Stimulated activated CD4-positive, alpha-beta T cell treated with anti-CD3 and anti-CD28 coated beads, Interleukin-15, amount 100 ng/mL, for 48 hours (primary cell): ENCODE measurements at places on chromosomes 5 and 9.

GRCh38 chr5:157624144-157624543 is 28.1 kb downstream of the SOX30 start:
- DNase-seq, result no peak

DNA sequence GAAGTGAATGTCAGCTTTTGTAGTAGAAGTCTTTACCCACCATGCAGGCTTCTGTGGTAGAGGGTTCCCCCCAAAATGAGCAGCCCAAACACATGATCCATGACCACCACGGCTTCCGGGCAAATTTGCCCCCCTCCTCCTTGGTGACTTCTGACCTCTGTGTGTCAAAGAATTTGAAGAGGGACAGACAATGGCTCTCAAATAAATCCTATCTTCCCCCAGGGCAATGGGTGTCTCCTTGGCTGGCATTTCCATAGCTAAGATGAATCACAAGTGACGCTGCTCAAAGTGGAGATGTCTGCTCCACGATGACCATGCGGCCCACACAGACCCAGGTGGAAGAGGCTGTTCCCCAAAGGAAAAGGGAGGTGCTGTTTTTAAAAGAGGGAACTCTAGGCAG is 30.2 kb upstream of the BOD1 start:
- no peak for DNase-seq

GRCh38 chr5:114727358-114727757 is 365.5 kb downstream of the KCNN2 start:
- DNase-seq, result no peak

- DNase-seq, result no peak
These were observed 29.4 kb downstream of the ATPSCKMT start for GRCh38 chr5:10220248-10220647.

GRCh38 chr9:95727947-95728520 is 147.5 kb upstream of the ERCC6L2 start:
- no peak for DNase-seq

- DNase-seq, result no peak
These were observed 187.3 kb downstream of the DIRAS2 start for GRCh38 chr9:90455316-90455715.

DNA sequence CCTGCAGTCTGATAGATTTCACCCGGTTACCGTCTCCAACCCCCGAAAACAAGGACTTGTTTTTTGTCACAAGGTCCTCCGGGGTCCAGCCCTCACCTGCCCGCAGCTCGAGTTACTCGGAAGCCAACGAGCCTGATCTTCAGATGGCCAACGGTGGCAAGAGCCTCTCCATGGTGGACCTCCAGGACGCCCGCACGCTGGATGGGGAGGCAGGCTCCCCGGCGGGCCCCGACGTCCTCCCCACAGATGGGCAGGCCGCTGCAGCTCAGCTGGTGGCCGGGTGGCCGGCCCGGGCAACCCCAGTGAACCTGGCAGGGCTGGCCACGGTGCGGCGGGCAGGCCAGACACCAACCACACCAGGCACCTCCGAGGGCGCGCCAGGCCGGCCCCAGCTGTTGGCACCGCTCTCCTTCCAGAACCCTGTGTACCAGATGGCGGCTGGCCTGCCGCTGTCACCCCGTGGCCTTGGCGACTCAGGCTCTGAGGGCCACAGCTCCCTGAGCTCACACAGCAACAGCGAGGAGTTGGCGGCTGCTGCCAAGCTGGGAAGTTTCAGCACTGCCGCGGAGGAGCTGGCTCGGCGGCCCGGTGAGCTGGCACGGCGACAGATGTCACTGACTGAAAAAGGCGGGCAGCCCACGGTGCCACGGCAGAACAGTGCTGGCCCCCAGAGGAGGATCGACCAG is 121.3 kb downstream of the DAB2IP start:
- no peak for DNase-seq

GRCh38 chr9:98851730-98852459 is 44.4 kb downstream of the GALNT12 start:
- DNase-seq, result peak; percentile 32

DNA sequence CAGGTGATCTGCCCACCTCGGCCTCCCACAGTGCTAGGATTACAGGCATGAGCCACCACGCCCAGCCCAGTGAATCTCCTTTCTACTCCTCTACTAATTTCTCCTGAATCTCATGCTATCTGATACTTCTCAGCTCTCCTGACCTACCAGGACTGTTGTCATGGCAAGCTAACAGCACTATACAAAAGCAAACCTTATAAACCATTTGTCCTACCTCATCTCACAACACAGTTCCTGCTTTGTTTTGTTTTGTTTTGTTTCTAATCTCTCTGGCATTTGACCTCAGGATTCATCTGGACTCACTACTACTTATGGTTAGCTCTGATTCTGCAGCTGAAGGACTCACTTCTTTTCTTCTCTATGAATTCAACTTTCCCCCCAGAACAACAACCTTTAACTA is 734.8 kb downstream of the TLE1 start:
- DNase-seq, result no peak

DNA sequence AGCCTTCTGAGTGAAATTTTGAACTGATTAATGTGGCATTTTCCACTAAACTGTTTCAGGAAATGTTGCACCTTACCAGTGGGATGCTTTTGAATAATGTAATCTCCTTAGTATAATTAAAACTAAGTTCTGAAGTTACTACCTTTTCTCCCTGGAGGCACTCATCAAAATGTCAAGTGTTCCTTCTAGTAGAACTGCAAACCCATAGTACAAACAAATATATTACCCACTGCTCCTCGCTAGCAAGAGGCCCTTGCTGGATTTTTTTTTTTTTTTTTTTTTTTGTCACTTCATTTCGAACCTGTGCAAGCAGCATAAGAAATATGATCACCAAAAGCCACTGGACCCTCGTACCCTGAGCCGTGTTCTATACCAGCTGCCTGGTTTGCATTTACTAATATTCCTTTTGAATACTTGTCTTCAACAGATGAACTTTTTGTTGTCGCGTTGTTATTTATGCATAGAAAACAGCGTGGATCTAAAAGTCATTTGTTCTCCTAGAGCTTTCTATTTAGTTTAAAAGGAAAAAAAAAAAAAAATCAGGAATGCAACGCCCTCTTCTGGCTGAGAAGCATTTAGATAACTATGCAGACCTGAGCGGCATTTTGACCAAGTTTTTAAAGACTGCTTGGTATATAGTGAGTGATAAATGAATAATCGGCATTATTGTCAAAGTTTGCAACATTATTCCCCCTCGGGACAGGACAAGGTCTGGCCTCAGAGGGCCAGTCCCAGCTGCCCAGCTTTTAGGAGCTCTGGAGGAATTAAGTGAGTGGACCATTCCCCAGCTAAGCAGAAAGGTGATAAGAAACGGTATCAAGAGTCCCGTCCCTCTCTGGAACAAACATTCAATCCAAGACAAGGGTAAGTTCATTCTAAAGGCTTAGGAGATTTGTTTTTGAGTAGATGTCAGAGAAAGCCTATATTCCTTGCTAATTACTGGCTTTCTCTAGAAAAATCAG is 162.5 kb upstream of the KIF2A start:
- DNase-seq, result no peak

DNA sequence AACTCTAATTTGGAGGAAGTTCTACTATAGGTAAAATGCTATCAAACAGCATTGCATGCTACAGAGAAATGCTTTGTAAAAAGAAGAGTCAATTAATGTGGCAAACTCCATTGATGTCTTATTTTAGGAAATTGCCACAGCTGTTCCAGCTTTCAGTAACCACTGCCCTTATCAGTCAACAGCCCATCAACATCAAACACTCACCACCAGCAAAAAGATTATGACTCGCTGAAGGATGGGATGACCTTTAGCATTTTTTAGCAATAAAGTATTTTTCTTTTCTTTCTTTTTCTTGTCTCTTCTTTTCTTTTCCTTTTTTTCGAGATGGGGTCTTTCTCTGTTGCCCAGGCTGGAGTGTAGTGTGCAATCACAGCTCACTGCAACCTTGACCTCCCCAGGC is 26.0 kb downstream of the CRHBP start:
- no peak for DNase-seq

DNA sequence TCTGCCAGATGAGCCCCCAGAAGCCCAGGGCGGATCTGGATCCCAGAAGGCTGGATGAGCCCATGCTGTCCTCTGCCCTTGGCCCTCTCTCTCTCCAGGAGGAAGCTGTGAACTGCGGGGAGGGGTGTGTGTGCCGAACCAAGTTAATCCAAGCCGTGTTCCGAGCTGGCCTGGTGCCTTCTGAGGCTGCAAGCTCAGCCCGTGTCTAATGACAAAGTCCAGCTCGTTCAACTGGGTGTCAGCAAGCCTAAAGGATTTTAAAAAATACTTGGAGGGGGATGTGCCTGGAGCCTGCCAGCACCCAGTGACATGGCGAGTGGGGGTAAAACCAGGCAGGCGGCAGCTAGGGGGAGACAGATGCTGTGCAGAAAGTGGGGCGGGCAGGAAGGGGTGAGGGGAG is 8.0 kb downstream of the STC2 start:
- no peak for DNase-seq

GRCh38 chr5:67378256-67378655 is 181.7 kb upstream of the CD180 start:
- DNase-seq, result no peak

DNA sequence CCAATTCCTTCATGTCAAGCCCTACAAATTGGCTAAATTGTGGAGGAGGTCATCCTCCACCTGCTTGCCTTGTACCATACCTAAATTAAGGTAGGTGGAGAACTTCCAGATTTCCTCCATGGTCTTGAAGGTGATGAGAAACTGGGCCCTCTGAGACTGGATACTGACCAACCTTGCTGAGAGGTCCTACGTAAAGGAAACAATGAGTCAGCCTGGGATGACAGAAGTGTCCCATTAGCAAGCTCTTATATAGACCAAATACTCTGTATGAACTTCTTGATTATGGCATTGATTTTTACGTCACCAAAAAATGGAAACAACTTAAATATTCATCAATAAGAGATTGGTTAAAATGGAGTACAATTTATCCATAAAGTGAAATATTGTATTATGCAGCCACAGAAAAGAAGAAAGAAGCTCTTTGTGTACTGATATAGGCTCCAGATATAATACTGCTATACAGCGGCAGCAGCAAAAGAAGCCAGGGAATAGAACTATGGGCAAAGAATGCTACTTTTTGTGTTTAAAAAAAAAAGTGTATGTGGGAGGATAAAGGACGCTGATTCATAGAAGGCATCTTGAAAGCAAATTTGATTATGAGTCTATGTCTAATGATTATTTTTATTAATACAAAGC is 18.3 kb downstream of the SH3TC2 start:
- no peak for DNase-seq

DNA sequence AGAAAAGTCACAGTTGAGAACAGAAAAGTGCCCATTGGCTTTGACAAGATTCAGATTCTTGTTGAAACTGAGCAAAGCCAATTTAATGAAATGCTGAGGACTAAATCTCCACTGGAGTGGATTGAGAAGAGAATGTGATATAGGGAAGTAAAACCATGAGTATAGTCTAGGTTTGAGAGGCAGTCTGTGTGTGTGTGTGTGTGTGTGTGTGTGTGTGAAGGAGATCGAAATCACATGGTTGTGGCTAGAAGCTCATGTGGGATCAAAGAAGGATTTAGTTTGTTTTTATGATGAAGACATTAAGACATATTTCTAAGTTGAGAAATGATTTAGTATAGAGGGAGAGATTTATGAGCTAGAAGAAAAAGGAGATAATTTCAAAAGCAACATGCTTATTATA is 275.7 kb upstream of the DAB2 start:
- DNase-seq, result no peak

- no peak for DNase-seq
These were observed 2.0 kb upstream of the PCDH12 start for GRCh38 chr5:141960018-141960417.

- DNase-seq, result no peak
These were observed 9.7 kb upstream of the COL5A1 start for GRCh38 chr9:134631881-134632280.

DNA sequence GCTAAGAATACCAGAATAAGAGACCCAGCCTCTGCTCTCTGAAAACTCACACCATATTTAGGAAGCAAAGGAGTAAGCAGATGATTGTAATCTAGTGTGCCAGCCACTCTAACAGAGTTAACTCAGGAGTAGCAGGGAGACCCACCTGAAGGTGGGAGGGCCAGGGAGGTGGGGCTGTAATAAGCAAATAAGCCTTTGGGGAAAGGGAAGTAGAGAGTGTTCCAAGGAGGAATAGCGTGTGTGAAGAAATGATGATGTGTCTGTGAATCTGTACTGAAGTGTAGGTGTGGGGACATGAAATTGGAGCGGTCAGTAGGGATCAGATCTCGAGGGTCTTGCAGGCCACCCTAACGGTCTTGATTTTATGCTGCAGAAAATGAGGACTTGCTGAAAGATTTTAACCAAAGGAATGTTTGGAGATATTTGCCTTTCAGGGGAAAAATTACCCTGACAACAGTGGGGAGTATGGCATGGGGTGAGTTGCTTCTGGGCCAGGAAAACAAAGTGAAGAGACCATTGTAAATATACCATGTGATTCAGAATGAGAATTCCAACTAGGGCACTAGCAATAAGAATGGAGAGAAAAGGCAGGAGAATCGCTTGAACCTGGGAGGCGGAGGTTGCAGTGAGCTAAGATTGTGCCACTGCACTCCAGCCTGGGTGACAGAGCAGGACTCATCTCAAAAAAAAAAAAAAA is 44.1 kb upstream of the FSD1L start:
- DNase-seq, result no peak

- DNase-seq, result no peak
These were observed 37.3 kb upstream of the EGFL7 start for GRCh38 chr9:136625101-136626065.

GRCh38 chr5:79193643-79194042 is 42.3 kb upstream of the JMY start:
- no peak for DNase-seq

GRCh38 chr5:67971223-67971830 is 244.2 kb upstream of the PIK3R1 start:
- DNase-seq, result no peak

- no peak for DNase-seq
These were observed 227.0 kb downstream of the ZNF608 start for GRCh38 chr5:124519396-124519795.

GRCh38 chr5:66769839-66770617 is 173.8 kb downstream of the MAST4 start:
- DNase-seq, result no peak

DNA sequence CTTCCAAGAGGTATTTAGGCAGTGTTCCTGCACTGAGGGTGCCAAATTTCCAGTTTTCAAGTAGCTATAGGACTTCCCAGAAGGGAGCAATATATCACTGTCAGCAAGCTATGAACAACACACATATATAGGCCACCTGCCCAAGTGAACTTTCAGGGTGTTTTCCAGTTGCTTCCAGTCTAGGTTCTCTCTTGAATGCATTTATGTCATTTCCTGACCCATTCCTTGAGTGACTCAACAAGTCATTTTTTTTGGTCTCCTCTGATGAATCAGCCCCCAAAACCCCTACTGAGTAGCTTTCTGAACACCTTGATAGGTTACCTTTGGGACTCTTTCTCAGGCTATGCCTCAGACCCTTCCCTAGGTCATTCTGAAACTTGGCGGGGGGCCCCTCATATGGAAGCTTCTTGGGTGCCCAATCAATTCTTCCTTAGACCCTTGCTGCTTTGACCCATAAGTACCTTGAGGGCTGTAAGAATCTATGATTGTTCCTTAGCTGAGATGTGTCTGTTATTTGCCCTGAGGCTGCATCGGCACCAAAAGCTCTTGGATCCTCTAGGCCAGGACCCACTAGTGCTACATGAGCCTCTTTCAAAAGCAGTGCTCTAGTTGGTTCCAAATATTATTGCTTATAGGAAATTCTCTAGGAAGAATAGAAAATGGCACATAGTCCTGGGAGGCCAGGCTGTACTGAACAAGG is 12.4 kb downstream of the DNAJB5 start:
- no peak for DNase-seq

GRCh38 chr5:119059740-119060255 is 11.1 kb upstream of the DMXL1 start:
- DNase-seq, result no peak

- no peak for DNase-seq
These were observed 101.3 kb downstream of the FBXL7 start for GRCh38 chr5:15601274-15601673.
